Immature natural killer cell (primary cell): ENCODE measurements at places on chromosomes 3 and 15. TPM values are rescaled to one million over a fixed set of nuclear protein-coding genes. Genes with fewer than 3 reads are reported as not detected.

PSTPIP1 gene
- 127 TPM for polyA plus RNA-seq

TATDN2 gene
- polyA plus RNA-seq, result 8.4 TPM

GOLGA8G gene
- not detected for polyA plus RNA-seq

ITPKA gene
- polyA plus RNA-seq, result not detected

HHATL gene
- polyA plus RNA-seq, result not detected

HESX1 gene
- polyA plus RNA-seq, result not detected

- H3K27ac ChIP-seq, result no peak overlapping the region
- no peak overlapping the region for H3K4me3 ChIP-seq
- DNase-seq, result no peak
- peaks cover 6% of the 10 kb centered on the region for H3K27me3 ChIP-seq
These were observed 64.2 kb upstream of the CFAP161 start for GRCh38 chr15:81069909-81070308.

- H3K4me1 ChIP-seq, result no peaks in the 10 kb centered on the region
- H3K27me3 ChIP-seq, result no peaks in the 10 kb centered on the region
- no peak for DNase-seq
These were observed 210.7 kb upstream of the KCNH8 start for GRCh38 chr3:18937574-18937973.

DNA sequence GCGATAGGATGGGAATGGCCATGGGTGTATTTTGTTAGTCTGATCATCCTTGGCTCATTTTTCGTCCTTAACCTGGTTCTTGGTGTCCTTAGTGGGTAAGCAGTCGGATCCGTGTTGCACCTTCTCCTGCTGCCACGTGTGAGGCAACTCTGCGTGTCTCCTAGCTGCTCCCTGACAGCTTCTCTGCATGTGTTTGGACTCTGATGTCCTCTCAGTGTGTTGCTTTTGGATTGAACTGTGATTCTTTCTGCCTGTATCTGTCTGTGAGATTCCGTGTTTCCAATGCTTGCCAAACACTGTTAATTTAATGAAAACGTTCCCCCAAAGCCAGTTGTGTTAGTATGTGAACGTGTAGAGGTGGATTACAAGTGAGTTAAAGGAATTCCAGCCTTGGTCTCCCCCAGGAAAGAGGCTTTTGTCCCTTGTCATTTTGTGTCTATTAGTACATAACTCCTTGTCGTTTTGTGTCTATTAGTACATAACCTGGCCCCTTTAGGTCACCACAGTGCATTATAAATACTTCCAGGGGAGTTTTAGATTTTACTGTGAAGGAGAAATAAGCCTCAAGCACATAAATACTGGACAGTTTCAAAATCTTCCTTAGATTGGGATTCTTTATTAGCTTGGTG, 172.4 kb downstream of the CHDH start:
- H3K36me3 ChIP-seq, result no peaks in the 10 kb centered on the region
- DNase-seq, result no peak

- no peak for DNase-seq
- no peak overlapping the region for H3K4me3 ChIP-seq
- H3K27me3 ChIP-seq, result peaks cover 17% of the 10 kb centered on the region
- no peaks in the 10 kb centered on the region for H3K36me3 ChIP-seq
- H3K27ac ChIP-seq, result no peak overlapping the region
These were observed 27.9 kb upstream of the FAM174B start for GRCh38 chr15:92683511-92683834.

DNA sequence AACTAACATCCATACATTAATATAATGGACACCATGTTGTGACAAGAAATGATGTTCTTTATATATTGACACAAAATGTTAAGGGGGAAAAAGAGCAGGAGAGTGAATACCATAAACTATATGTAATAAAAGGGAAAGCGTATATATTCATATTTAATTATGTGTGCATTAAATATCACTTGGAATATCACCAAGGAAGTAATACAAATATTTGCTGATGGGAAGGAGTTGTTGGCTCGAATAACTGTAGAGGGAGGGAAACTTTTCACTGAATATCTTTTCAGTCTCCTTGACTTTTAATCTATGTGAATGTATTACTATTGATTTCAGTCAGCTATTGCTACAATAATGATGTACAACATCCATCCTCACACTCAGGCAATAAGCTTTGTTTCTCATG, 167.0 kb upstream of the DPH6 start:
- H3K4me1 ChIP-seq, result no peaks in the 10 kb centered on the region
- H3K27me3 ChIP-seq, result no peaks in the 10 kb centered on the region
- H3K36me3 ChIP-seq, result no peaks in the 10 kb centered on the region
- no peak overlapping the region for H3K27ac ChIP-seq
- DNase-seq, result no peak

- no peaks in the 10 kb centered on the region for H3K36me3 ChIP-seq
- no peak overlapping the region for H3K27ac ChIP-seq
- H3K4me3 ChIP-seq, result no peak overlapping the region
- no peaks in the 10 kb centered on the region for H3K27me3 ChIP-seq
These were observed 33.9 kb upstream of the TMCO5A start for GRCh38 chr15:37900326-37901221.

DNA sequence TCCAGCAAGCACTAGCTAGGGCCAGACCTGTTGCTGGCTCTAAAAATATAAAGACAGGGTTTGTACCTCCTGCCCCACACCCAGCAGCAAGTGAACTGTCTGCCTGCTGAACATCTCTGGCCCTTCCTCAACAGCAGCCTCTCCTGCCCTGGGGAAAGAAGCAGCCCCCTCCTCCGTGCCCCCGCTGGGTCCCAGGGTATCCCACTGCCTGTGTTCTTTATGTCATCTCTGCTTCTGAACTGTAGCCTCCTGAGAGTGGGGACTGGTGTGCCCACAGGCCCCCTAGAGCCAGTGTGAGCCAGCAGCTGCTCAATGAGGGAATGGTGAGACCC, 54.5 kb downstream of the ACAD9 start:
- no peak for DNase-seq
- no peaks in the 10 kb centered on the region for H3K4me1 ChIP-seq
- H3K4me3 ChIP-seq, result no peak overlapping the region
- no peak overlapping the region for H3K27ac ChIP-seq
- H3K36me3 ChIP-seq, result no peaks in the 10 kb centered on the region

DNA sequence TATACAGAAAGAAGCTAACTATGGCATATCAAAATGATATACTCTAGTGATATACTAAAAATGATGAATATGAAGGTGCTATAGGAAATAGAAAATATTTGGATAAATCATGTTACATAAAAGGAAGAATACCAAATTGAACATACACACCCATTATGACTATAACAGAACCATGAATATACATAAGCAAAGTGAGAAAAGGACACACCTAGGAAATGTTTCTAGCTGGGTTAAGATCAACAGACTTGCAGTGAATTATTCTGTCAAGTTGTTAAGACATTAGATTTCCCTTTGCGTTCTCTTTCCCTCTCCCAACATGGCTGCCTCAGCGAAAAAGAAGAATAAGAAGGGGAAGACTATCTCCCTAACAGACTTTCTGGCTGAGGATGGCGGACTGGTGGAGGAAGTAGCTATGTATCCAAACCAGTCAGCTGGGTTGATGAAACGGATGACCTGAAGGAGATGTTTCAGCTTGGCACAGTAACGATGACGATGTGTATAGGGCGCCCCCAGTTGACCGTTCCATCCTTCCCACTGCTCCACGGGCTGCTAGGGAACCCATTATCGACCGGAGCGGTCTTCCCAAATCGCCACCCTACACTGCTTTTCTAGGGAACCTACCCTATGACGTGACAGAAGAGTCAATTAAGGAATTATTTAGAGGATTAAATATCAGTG, 20.2 kb upstream of the PARP14 start:
- no peak overlapping the region for H3K27ac ChIP-seq
- peaks cover 5% of the 10 kb centered on the region for H3K27me3 ChIP-seq
- H3K36me3 ChIP-seq, result no peaks in the 10 kb centered on the region

DNA sequence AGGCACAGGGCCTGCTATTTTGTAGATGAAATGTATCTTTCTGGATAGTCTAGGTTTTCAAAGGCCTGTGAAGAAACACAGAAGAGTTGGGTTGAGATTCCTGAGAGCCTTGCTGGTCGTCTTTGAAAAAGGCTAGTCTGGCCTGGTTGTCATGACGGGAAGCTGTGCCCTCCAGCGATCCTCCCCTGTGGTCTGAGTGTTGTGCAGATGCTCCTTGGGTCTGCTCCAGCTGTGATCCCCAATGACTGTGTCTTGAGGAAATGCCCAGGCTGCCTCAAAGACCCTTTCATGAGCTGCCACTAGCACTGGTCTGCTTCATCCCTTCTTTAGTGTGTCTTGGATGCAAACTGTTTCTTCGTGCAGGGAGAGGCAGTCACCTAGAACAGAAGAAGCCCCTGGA, 111.0 kb upstream of the SYNPR start:
- DNase-seq, result no peak
- H3K27me3 ChIP-seq, result no peaks in the 10 kb centered on the region
- no peak overlapping the region for H3K4me3 ChIP-seq
- H3K27ac ChIP-seq, result no peak overlapping the region

DNA sequence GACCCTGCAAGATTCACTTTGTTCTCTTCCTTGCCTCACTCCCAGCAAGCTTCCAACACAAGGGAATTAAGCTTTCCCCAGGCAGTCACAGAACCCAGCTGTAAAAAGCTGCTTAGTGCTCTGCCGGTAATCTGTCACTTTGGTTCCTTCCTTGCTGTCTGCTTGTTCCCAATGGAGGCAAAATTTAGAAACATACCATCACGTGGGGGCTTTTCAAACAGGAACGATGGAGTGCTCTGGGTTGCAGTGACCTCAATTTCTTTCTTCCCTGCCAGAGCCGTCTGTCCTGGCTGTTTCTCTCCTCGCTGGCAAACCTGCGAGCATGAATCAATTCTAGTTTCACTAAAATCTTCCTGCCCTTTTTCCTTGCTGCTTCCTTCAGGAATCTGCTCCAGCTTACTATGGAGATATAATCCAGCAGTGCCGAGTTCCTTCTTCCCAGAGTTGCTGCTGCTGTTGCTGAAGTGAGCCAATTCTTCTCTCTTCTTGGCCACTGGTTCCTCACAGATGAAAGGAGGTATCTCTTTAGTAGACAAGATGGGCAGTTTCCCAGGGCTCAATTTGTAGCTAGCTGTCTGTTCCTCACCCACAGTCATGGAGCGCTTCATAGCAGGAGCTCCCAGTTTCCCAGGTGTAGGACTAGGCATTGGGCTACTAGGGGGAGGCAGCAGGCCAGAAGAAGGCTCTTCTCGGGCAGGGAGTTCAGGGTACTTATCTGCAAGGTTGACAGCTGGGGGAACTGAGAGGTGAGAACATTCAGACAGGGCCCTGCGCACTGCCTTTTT, 88.1 kb downstream of the DHX30 start:
- no peak for DNase-seq
- no peak overlapping the region for H3K4me3 ChIP-seq
- H3K4me1 ChIP-seq, result no peaks in the 10 kb centered on the region
- no peak overlapping the region for H3K27ac ChIP-seq
- H3K36me3 ChIP-seq, result peaks cover 18% of the 10 kb centered on the region

- H3K4me3 ChIP-seq, result no peak overlapping the region
- no peak overlapping the region for H3K27ac ChIP-seq
- DNase-seq, result no peak
- H3K36me3 ChIP-seq, result no peaks in the 10 kb centered on the region
- H3K4me1 ChIP-seq, result no peaks in the 10 kb centered on the region
These were observed 956.4 kb downstream of the NTRK3 start for GRCh38 chr15:87300146-87300545.

- H3K36me3 ChIP-seq, result no peaks in the 10 kb centered on the region
- H3K4me3 ChIP-seq, result peak overlapping the region; percentile 56
- no peaks in the 10 kb centered on the region for H3K27me3 ChIP-seq
These were observed 31.2 kb downstream of the IQGAP1 start for GRCh38 chr15:90419206-90419605.

DNA sequence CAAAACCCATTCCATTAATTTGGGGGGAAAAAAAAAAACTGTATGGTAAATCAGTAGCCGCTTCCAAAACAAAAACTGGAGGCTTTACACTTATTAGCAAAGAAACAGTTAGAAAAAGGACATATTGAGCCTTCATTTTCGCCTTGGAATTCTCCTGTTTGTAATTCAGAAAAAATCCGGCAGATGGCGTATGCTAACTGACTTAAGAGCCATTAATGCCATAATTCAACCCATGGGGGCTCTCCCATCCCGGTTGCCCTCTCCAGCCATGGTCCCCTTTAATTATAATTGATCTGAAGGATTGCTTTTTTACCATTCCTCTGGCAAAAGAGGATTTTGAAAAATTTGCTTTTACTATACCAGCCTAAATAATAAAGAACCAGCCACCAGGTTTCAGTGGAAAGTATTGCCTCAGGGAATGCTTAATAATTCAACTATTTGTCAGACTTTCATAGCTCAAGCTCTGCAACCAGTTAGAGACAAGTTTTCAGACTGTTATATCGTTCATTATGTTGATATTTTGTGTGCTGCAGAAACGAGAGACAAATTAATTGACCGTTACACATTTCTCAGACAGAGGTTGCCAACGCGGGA, 9.4 kb upstream of the RPL24 start:
- no peaks in the 10 kb centered on the region for H3K4me1 ChIP-seq
- no peak overlapping the region for H3K27ac ChIP-seq
- H3K36me3 ChIP-seq, result no peaks in the 10 kb centered on the region

DNA sequence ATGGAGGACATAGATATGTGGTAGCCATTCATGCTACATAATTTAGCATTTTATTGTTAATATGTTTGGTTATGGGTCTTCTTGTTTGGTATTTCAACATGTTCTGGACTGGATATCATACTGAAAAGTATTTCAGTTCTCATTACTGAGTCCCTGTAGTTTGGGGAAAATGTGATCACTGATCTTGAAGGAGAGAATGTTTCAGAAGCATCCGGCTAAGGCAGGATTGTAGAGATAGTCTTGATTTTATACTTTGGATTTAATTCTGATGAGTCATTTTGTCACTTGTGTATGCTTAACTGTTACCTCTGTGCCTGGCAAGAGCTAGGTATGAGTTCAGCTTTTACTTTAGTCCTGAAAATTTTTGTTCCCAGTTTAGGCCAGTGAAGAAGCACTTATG, 7.1 kb downstream of the CHD2 start:
- peak overlapping the region; percentile 100 for H3K27ac ChIP-seq
- peak overlapping the region; percentile 99 for H3K4me3 ChIP-seq
- DNase-seq, result no peak
- no peaks in the 10 kb centered on the region for H3K36me3 ChIP-seq

GRCh38 chr3:120864541-120864940, 43.5 kb upstream of the STXBP5L start:
- H3K4me3 ChIP-seq, result no peak overlapping the region
- no peak overlapping the region for H3K27ac ChIP-seq
- DNase-seq, result no peak
- H3K27me3 ChIP-seq, result peaks cover 2% of the 10 kb centered on the region

DNA sequence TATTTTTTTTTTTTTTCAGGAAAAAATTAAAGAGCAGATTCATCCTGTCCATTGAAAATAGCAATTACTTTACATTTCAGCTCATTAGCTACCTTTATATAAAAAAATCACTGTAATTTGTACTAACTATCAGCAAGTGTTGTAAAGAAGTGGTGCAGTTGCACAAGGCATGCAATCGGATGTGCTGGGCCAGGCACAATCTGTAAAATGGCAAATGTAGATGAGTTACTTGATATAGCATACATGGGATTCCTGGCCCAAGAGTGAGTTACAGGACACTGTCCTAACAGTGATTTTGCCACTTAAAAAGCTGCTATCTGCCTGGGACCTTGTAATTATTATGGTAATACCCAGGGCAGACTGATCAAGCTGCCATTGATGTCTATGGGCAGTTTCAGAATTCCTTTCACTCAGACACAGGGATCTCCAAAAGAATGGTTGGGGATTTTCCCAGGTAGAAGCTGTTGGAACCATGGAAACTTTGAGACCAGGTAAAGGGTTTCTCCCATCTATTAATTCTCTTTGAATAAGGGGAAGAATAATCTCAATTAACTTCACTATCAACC, 182.2 kb upstream of the ICE2 start:
- no peaks in the 10 kb centered on the region for H3K36me3 ChIP-seq
- no peak overlapping the region for H3K4me3 ChIP-seq
- peaks cover 24% of the 10 kb centered on the region for H3K4me1 ChIP-seq
- peaks cover 4% of the 10 kb centered on the region for H3K27me3 ChIP-seq
- no peak for DNase-seq
- no peak overlapping the region for H3K27ac ChIP-seq

- H3K27ac ChIP-seq, result no peak overlapping the region
- no peak for DNase-seq
These were observed 223.6 kb upstream of the PDZRN3 start for GRCh38 chr3:73848173-73848906.
